ENCODE measurements at places on chromosomes 12 and 14.

DNA sequence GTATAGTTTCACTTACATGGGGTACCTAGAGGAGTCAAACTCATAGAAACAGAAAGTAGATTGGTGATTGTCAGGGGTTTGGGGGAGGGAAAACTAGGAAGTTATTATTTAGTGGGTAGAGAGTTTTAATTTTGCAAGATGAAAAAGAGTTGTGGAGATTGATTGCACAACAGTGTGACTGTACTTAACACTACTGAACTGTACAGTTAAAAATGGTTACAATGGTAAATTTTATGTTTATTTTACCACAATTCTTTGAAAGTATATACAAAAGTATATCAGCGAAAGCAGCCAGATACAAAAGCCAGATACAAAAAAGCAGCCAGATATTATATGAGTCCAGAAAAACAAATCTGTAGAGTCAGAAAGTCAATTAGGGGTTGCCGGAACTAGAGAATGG lies 247.6 kb downstream of the IPO8 start:
- DNase-seq = no peak

DNA sequence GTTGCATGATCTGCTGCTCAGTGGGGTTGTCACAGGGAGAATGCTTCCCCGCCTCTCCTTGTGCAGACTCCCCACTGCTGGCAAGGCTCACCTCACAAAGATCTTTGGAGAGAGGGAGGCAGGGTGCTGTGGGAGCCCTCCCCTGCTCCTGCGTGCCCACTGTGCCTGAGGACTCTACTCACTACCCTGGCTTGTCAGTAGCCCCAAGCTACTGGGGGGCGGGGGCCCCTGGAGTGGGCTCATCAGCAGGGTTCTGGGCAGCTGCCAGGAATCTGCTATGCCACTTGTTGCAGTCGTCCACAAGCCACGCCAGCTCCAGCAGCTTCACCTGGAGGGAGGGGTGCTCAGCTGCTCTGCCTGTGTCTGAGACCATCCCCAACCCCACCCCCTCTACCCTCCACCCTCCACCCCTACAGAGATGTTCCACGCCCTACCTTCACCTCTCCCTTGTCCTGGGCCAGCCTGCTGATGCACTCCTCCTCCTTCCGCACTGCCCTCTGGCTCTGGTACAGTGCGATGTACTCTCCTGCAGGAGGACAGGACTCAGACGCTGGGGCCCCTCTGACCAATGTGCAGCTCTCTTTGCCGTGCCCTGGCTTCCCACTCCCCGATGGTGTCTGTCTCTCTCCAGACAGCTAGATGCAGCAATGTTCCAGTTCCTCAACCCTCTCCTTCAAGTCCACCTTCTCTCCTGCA lies 14.2 kb upstream of the BLTP3B start:
- DNase-seq = no peak

DNA sequence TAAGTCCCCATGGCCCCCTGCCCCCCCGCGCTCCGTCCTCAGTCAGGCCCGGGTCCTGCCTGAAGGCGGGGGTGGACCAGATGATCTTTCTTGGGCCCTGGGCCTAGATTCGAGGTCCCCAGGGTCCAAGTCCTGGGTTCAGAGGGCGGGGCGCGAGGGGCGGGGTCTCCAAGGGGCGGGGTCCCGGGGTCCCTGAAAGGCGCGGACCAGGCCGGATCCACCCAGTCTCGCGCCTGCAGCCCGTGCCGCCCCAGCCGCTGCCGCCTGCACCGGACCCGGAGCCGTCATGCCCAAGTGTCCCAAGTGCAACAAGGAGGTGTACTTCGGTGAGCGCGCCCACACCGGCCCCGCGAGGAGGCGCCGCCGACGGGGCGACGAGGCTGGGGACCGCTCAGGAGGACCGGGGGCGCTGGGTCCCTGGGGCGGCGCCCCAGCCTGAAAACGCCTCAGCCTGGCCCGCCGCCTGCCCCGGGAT lies 325 bp downstream of the CRIP1 start:
- no peak for DNase-seq

DNA sequence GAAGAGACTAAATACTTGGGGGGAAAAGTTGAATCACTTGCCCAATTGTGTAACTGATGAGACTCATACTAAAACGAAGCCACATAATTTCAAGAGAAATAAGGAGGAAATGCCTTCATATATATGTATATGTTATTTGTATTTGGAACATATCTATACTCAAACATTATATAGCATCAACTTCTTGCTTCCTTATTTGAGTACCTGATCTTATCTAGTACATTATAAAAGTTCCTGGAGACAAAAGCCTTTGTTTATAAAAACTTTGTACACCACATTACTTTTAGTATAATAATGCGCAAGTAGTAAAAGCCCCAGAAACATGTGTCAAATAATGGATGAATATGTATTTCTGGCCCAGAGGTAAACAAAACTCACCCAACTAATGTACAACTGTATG lies 92.0 kb downstream of the SLC2A13 start:
- no peak for DNase-seq

- DNase-seq = no peak
Observed at GRCh38 chr12:67541625-67541991, 106.9 kb upstream of the DYRK2 start.

DNA sequence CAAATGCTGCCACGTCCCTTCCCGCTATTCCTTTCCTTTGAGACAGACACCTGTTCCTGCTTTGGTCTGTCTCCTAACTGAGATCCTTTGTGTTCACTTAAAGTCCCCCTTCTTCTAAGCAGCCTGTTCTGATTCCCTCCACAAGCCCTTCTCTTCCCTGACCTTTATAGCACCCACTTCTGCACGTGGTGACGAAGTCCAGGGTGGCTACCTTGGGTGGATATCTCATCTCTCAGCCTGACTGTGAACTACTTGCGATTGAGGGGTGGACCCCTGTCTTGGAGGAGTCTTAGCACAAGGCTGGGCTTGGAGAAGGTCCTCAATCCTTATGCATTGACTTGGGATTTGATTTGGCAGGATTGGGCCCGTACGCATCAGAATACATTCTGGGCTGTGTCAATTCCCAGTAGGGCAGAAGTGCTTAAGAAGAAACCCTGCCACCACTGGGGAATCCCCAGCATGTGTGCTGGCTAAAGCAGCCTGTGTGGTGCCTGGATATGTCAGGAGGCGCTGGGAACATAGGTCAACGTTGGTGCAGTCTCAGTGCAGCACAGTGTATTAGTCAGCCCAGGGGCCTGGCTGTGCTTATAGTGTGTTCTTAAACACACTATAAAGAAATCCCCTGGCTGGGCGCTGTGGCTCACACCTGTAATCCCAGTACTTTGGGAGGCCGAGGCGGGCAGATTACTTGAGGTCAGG lies 23.6 kb downstream of the KRT80 start:
- DNase-seq = no peak

GRCh38 chr12:54977155-54977554 lies 7.4 kb downstream of the TESPA1 start:
- DNase-seq = no peak
